ENCODE measurements at places on chromosomes 6 and 20. TPM values are rescaled to one million over a fixed set of nuclear protein-coding genes. Genes with fewer than 3 reads are reported as not detected.

DNA sequence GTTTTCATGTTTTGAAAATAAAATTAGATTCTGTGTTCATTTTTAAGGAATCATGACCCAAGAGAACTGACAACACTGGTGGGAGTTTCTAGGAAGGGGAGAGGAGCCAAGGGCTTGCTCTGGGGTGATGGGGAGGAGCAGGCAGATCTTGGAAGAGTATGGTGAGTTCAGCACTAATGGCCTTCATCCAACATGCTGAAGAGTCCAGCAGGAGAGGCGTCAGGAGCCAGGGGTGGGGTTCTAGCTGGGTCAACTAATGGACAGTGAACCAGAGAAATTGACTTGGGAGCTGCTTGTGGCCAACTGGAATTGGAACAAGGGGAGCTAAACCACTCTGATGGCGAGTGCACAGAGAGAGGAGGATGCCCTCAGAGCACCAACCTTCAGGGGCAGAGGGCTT, 107.1 kb downstream of the MRPL14 start:
- no peak for DNase-seq

DNA sequence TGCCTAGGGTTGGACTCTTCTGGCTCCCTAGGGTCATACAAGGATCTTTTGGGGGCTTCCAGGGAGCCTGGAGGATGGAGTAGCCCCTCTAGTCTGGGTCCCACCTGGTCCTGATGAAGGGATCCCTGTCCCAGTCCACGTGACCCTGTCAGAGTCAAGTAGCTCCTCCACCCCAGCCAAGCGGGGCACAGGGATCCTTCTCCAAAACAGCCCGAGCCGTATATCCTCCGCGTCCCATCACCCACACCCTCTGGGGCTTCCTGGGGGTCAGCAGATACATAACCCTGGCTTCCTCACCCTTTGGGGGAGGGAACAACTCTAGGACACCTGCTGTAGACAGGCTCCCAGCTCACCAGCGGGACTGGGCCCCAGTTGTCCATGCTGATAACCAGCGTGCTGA, 28.0 kb downstream of the BPIFB1 start:
- no peak for DNase-seq

DNA sequence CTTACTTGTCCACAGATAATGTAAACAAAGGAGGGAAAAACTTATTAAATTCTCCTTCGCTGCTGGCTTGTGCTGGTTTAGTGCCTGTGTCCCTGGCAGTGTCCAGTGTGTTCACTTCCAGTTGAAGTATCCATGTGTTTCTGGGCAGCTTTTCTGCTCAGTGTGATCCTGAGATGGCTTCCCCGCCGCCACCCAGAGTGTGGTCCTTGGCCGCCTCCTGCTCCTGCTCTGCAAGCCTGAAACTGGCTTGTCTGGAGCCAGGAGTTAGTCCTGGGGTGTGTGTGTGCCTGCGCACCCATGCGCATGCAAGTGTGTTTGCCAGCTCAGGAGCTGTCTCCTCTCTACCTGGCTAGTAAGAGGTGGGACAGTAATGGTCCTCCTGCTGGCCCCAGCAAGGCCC, 7.2 kb downstream of the BTBD3 start:
- DNase-seq = no peak

Gene WASF1
- 5.0 TPM for total RNA-seq

DNA sequence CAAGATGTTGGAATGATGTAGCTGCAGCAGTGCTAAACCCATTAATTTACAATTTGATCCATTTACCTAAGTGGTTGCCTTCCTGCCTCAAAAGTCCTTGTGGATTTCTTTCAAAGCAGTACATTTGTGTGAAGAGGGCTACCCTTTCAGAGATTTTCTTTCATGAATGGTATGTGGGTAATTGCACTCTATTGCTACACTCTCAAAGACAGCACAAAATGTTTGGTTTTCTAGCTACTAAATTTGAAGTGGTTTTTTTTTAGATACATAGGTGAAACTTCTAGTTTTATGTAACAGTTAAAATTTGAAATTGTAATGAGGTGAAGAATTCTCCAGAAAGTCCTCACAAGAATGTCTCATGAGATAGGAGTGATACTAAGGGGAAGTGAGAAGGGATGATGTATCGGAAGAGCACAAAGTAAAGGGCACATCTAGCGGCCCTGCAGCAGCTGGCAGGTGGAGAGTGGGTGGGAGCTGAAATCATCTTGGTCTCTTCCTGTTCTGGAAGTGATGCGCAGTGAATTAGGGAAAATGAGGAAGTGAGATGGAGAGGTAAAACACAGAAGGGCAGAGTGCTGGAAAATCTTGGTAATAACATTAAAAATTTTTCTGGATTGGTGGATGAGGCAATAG, 236.8 kb upstream of the MAN1A1 start:
- DNase-seq = no peak

Gene TRIM40
- not detected for total RNA-seq

Data from SK-MEL-5 (cell line).